ENCODE measurements at places on chromosomes 16 and 17. TPM values are rescaled to one million over a fixed set of nuclear protein-coding genes. Genes with fewer than 3 reads are reported as not detected.

Gene TMC8
- 196 TPM for polyA plus RNA-seq

Gene KRT23
- polyA plus RNA-seq = 30.7 TPM

Gene GUCY2D
- polyA plus RNA-seq = 0.02 TPM

Gene UMOD
- polyA plus RNA-seq = 0.84 TPM

Gene CHP2
- 2.9 TPM for polyA plus RNA-seq

Gene KRTAP16-1
- polyA plus RNA-seq = 0.07 TPM

Gene LUC7L3
- polyA plus RNA-seq = 200 TPM

Gene SLC6A2
- polyA plus RNA-seq = 0.25 TPM
